ELR (cell line): ENCODE measurements at places on chromosomes 6 and 20.

- no peak for DNase-seq
Observed at GRCh38 chr6:24966381-24966780, 30.6 kb upstream of the RIPOR2 start.

- no peak for DNase-seq
Observed at GRCh38 chr20:59703046-59703445, 98.7 kb downstream of the PHACTR3 start.

- no peak for DNase-seq
Observed at GRCh38 chr20:37948956-37949355, 46.0 kb downstream of the VSTM2L start.

- DNase-seq = peak; percentile 83
Observed at GRCh38 chr20:51966296-51966971, 164.1 kb upstream of the SALL4 start.

DNA sequence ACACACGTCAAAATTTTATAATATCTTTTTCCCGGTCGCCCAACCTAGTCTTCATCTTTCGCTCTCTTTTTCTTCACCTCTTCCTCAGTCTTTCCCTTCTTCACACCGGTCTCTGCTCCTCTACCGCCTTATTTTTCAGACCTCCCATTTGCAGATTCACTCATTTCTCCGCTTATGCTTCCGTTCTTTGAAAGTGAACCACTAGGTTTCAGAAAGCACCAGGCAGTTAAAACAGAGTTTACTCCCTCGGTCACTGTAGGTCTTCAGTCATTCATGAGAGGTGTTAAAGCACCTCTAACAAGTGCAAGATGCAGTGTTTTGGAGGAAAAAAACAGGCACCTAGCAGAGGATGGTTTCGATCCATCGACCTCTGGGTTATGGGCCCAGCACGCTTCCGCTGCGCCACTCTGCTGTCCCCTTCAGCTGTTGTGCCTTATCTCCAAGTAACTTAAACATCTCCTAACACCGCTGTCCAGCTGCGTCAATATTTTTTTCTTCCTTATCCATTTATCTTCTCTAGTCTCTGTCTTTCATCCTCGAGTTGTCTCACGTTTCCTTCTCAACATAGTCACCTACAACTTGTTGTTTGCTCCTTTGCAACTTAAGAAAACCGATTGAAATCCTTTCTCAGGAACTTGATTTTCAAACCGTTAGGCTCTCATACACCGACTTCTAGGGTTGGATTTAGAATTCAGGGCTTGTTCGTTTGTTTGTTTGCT is 119.7 kb upstream of the ZNF184 start:
- peak; percentile 92 for DNase-seq

- DNase-seq = no peak
Observed at GRCh38 chr6:65399355-65400084, 307.5 kb downstream of the EYS start.

- no peak for DNase-seq
Observed at GRCh38 chr6:148432462-148433195, 90.0 kb downstream of the SASH1 start.

DNA sequence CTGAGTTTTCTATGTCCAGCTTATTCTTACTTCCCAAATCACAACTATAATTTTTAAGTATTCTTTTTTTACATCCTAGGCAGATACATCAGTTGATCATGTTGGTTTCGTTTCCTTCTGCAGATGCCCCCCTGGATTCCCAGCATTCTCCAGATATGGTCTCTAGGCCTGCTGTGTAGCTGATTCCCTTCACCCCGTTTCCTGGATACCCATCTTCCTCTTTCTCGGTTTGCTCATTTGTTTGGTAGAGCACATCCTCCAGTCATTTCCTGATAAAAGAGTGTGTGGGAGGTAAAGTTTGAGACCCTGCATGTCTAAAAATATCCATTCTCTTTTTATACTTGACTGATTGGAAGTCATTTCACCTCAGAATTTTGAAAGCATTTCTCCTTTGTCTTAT is 66.4 kb downstream of the ANKS1A start:
- no peak for DNase-seq

GRCh38 chr6:169420912-169421543 is 167.4 kb upstream of the THBS2 start:
- no peak for DNase-seq

- no peak for DNase-seq
Observed at GRCh38 chr20:6395695-6396094, 272.9 kb upstream of the FERMT1 start.

DNA sequence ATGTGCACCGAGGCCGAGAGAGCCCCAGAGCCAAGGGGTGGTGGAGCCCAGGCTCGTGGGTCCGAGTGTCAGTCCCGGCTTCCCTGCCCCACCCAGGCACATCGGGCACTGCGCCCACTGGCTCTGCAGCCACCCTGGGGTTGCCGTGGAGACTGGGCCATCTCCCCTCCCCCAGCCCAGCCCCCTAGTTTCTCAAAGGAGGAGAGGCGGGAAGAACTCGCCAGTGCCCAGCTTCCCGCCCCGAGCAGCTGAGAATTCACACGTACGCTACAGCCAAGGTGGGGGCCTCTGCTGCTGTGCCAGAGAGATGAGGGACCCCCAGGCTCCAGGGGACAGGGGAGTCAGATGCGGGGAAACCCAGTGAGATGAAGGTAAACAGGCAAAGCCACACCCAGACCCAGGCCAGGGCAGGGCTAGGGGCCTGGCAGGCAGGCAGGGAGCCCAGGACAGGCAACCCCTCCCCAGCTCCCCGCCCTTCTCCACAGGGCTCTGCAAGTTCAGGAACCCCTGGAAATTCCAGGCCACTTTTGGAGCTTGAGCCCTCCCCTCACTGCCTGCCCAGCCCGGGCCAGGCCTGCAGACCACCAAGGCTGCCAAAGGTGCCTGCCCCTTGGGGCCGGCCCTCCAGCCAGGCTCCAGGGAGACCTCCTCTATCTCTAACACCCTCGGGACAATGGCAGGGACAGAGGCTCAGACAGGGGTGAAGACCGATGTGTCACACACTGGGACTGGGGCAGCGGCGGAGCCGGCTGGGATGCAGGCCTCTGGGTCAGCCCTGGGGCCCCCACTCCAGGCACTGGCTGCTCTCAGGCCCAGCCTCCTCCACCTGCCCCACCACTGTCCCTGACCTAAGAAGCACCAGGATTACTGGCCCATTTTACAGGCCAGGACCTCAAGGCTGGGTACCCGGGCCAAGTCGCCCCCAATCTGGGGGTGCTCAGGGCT is 6.0 kb downstream of the LAMA5 start:
- no peak for DNase-seq

DNA sequence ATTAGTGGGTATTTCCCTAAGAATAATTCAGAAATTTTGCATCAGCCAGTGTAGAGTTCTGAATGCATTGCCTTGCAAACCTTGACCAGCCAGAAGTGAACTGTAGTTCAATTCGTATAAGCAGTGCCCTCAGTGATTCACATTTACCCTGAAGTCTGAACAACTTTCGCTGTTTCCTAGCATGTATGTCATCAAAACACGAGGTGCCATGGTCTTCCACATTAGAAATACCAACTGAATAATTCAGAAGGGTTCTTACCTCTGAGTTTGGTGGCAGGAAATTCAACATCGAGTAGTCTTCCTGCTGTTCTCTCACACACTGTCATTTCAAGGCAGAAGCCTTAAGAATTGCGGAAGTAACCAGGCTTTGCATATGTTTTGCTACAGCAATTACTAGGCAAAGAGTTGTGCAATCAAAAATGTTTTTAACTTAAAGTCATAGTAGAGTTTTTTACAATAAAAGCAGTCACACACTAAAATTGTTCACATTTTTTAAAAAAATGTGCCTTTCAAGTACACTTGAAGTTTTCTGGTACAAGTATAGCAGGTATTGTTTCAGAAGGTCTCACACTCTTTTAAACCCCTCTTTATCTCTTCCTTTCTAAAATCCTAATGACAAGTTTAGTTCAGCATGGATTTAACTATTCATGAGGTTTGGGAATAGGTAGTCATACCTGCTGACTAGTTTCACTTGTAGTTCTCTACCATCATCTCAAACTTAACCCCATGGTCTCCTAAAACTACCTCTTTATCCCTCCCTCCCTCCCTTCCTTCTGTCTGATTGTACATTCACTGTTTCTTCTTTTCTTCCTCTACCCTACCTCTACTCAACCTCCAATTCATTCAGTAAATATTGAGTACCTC is 118.3 kb downstream of the STXBP5 start:
- DNase-seq = peak; percentile 35

DNA sequence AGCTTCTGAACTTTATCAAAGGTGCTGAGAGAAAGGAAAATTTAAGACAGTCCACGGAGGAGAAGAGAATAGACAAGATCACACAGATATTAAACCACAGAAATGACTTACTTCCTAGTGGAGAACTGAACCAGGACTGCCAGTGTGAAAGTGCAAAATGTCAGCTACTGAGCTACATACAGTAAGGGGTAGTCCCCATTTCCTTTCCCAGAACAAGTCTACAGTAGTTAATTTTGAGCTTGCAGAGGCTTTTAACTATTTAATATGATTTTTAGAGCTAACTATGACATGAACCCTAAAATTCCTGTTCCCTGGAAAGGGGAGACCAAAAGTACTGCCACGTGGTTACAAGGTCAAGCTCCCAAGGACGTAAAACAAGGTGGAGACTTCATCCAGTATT is 45.1 kb downstream of the CEP85L start:
- DNase-seq = no peak

DNA sequence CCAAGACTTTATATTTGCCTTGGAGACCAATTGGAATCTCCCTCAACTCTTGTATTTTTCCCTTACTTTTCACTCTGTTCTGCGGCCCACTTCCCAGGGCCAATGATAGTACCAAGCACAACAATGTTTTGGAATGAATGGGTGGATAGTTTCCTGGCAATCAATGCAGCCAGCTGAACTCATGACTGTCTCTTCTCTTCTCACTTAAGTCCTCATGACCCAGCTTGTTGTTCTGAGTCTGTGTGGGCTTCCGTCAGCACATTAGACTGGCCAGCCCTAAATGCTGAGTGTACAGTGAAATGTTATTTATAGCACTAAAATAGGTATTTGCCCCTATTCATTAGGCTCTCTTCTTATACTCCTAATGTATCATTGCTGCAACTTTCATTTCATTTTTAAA is 5.6 kb upstream of the MBOAT1 start:
- no peak for DNase-seq

GRCh38 chr6:84193114-84193708 is 34.2 kb downstream of the CEP162 start:
- DNase-seq = peak; percentile 91

- DNase-seq = peak; percentile 89
Observed at GRCh38 chr6:133248241-133249001, 7.3 kb downstream of the EYA4 start.

- DNase-seq = no peak
Observed at GRCh38 chr6:110013386-110013785, 35.3 kb downstream of the GPR6 start.

DNA sequence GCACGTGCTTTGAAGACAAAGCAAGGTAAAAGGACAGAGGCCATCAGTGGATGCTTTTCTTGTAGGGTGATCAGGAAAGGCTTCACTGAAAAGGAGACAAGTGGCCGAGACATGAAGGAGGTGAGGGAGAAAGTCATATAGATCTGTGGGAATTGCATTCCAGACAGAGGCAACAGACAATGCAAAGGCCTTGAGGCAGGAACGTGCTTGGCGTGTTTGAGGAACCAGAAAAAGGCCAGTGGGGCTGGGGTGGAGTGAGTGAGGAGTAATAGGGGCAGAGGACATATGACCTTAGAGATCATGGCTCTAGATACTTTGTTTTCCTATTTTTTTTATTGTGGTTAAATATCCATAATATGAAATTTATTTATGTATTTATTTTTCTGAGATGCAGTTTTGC is 10.5 kb upstream of the SALL4 start:
- no peak for DNase-seq

DNA sequence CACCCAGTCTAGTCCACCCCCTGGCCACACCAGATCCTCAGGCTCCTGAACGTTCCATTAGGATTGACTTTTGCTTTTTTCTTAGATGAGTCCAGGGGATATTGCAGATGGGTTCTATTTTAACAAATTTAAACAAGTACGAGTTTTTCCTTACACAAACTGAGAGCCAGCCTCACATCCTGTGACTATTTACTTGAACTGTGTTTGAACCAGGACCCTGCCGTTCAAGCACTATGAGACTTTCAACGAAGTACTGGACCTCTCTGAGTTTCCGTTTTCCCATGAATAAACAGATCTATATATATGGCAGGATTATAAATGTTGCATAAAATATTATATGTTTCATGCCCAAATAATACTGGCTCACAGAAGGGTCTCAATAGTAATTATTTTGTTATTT is 1.4 kb upstream of the METTL24 start:
- DNase-seq = no peak

DNA sequence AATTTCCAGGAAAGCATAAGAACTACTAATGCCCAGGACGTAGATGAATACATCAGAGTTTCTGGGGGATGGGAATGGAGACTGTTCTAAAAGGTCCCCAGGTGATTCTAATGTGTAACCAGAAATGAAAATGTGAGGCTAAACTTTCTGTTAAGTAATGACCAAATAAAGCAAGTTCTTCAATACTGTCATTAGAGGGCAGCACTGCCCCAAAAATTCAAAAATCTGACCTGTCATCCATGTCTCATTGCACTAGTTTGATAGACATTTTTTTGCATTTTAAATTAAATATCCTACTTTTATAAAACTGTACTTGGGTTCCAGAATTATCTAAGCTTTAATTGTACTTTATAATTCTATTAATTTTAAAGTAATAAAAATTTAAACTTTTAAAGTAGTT is 94.9 kb downstream of the RFX6 start:
- DNase-seq = peak; percentile 58

DNA sequence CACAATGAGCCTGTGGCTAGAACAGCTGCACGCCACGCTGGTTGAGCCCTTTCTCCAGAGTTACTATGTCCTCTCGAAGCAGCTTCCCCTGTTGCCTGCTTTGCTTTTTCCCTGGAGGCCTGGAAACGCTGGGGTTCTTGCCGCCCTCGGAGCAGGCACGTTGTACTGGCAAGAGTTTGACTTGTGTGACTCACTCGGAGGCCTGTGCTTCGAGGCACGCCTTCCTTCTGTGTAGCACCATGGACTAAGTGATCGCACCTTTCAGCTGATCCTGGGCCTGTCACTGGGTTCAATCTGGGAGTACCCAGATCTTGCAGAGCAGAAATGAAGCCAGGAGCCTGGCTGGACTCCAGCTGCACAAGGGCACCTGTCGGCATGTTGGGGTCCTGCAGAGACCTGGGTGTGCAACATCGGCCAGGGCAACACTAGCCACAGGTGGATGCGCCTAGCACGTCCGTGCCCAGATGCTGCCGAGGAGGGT is 5.2 kb downstream of the INSM1 start:
- DNase-seq = peak; percentile 28

GRCh38 chr6:127192911-127193541 is 73.6 kb upstream of the RNF146 start:
- no peak for DNase-seq

- no peak for DNase-seq
Observed at GRCh38 chr6:84606860-84607259, 157.5 kb downstream of the TBX18 start.

DNA sequence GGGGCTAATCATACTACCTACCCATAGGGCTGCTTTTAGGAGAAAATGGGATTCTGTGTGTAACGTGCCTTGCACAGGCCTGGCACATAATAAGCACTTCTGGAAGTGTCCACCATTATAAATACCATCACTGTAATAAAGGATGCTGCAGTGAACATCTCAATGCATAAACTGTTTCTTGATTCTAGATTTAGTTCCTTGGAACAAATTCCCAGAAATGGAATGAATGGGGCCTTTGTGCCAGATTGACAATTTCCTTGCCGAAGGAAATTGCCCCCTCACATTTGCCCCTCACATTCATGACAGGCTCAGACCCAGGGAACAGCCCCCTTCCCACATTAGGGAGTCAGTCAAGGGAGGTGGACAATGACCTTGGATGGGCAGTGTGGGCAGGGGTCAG is 29.2 kb downstream of the BPIFB4 start:
- DNase-seq = no peak

- DNase-seq = peak; percentile 93
Observed at GRCh38 chr6:118867181-118867580, 26.8 kb upstream of the ASF1A start.
